Sigmoid colon (tissue), 7 donors: ENCODE measurements at places on chromosomes 4 and X.

GRCh38 chr4:62407534-62407933, 1207.4 kb downstream of the ADGRL3 start:
- no peak for DNase-seq

DNA sequence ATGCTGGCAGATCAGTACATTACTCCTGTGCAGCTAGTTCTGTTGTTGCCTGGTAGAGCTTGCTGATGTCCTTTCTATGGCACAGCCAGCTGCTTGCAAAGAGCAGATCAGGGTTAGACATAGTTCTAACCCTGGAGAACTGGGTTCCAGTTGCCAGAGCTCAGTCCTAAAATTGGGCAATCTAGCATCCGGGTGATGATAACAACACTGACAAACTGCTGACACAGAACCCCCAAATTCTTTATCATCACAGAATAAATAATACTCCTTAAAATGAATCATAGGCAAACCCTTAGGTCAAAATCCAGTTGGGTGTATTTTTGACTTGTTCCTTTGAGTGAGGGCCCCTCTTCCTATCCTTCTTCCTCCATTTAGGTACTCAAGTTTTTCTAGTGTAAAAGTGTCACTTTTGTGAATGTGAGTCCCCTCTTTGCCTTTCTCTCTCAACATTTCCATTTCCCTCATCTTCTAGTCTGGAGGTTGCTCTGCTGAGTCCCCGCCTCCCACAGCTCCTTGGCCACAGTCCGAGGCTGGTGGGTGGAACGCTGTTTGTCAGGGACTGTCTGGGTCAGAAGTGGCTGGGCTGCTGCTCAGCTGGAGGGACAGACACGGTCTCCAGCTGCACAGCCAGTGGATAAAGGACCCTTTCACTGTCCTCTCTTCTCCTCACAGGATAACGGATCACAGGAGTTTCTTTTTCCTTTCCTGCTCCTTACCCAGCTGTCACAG, 93.6 kb upstream of the RASGEF1B start:
- peak; percentile 88 for DNase-seq

DNA sequence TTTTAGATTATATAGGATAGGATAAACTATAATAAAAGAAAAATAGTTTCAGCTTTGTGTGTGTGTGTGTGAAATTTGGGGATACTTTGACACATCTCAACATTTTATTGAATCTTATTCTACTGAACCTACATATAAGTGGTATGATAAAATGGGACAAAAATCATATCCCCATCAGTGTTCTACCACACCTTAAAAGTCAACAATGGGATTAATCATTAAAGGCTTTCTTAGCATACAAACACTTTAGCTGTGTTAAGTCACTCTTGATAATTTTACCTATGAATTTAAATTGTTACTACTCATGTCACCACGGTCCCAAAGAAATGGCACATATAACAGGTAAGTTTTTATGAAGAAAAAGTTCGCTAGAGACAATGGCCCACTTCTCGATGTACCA, 37.7 kb upstream of the LRBA start:
- DNase-seq, result no peak

- no peak for DNase-seq
Observed at GRCh38 chr4:14877246-14878225, 124.7 kb upstream of the CPEB2 start.

- DNase-seq, result no peak
Observed at GRCh38 chr4:178026999-178027398, 584.8 kb upstream of the AGA start.

DNA sequence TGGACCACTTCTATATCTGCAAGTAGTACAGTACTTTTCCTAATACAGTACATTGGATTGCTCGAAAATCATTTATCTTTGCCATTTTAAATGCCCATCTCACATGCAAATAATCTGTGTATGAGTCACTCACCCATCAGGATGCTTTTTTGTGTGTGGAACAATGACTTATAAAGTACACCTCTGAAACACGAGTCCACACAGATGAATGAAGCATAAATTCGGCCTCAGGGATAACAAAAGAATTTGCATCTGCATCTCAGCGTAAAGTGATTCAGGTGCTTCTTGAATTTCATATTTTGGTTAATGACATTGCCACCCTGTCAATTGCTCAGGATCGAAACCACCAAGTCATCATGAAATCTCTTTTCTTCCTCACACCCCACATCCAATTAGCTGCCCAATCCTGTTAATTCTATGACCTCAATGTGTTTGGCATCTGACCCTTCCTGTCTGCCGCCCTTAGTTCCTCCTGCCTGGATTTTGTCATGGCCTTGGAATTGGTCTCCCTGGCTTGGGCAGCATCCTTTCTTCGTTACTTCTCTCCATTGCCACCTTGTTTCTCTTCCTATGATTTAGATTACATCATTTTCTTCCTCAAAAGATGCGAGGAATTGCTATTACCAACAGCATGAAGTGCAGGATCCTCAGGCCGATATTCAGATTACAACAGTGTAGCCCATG, 161.6 kb upstream of the MID1 start:
- DNase-seq, result no peak

DNA sequence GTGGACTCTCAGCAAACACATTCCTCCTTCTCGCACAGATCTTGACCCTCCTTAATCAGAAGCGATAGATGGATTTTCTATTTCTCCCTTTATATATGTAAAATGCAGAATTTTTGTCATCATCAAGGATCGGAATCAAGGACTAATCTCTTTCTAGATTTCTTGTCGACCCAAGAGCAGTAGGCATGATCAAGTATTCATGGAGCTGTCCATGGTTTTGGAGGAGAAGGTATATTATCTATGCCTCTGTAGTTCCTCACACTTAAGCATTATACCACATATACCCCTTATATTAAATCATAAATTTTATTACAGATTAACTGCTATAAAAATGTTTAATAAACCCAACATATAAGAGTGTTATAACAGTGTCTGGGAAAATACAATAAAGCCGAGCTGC, 886.8 kb downstream of the NLGN4X start:
- DNase-seq, result no peak

DNA sequence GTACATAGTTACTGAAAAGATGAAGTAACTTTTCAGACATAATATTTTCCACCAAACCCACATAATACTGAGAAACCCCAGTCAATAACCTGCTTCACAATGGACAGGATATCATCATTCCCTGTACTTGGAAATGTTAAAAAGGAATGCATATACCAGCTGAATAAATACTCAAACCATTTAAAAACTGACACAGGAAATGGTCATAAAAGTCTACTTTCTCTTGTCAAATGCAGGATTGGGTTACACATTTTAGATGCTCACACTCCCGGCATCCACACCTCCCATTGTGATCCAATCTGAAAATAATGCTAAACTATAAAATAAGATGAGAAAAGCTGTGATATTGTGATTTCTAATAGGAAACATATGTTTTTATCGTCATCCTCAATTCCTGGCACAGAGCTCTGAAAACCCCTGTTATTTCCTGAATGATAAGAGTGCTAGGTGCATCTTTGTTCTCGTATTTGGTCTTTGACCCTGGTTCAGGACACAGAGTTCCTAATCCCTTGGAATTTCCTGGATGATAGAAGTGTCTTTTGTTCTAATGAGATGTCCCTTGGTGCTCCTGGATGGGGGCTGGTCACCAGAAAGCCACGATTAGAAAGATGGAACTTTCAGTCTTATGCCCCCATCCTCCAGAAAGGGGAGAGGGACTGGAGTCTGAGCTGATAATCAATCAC, 821.3 kb downstream of the TRIML1 start:
- no peak for DNase-seq

DNA sequence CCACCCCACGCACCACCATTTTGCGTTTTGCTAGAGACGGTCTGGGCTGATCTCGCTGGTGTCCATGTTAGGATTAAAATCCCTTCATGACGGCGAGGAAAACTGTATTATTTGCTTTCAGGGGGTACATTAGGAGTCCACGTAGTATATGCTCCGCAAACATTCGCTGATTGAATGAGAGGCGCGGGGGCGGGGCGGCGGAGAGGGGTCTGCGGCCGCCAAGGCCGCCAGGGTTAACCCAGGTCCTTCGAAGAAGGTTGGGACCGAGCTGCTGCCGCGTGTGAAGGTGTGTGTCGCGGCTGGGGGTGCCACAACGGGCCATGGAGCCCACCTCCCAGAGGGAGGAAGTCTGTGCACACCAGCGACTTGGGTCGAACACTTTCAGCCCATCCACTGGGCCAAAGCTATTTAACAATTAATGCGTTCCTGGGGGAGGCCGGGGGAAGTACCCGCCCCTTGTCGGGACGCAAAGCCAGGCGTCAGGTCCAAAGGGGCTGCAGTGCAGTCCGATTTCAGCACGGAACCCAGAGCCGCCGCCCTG, 6.4 kb upstream of the PITX2 start:
- DNase-seq, result no peak

- DNase-seq, result no peak
Observed at GRCh38 chr4:13891544-13891939, 264.0 kb upstream of the BOD1L1 start.

- no peak for DNase-seq
Observed at GRCh38 chrX:8364369-8365141, 100.1 kb upstream of the VCX3B start.

GRCh38 chr4:184402740-184403383, 71.5 kb downstream of the IRF2 start:
- DNase-seq, result no peak

- no peak for DNase-seq
Observed at GRCh38 chr4:153523941-153524386, 57.8 kb downstream of the TMEM131L start.

DNA sequence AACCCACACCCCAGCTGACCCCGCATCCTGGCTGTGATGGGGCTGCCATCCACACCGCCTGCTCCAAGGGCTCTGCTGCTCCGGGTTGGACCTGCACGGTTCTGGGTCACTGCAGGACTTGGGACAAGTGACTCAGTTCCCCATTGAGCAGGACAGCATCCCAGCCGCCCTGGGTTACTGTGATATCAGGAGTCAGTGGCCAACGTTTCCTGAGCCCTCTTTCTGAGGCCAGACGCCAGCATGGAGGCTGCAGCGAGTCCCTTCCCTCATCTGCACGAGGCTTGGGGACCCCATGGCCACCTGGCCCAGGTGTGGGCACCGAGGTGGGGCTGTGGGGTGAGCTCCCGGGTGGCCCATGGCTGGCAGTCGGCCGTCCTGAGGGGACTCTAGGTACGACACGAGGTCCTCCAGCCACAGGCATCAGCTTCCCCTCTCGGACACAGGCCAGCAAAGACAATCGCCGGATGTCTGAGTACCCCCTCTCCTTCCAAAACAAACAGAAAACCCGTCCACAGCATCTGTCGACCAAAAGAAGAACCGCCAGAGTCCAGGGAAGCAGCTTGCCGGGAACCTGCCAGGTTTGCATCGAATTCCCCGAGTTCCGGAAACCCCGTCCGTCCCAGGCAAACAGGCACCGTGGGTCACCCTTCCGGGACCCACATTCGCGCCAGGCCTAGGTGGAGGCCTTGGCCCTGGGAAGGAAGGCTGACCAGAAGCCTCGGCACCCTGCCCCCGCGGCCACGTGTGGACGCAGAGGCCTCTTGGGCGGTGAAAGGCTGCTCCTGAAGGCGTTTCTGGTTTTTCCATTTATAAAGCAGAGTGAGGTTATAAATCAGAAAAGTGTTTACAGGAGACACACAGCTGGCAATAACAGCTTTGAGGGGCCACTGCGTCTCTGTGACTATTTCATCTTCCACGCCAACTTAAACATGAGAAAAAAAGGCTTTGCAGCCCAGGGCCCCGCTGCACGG, 136.0 kb downstream of the FAM53A start:
- no peak for DNase-seq

GRCh38 chr4:158203436-158203835, 6.8 kb upstream of the TMEM144 start:
- no peak for DNase-seq

GRCh38 chrX:68717663-68718442, 70.4 kb downstream of the STARD8 start:
- DNase-seq, result peak; percentile 55

- no peak for DNase-seq
Observed at GRCh38 chrX:65578346-65578745, 43.8 kb upstream of the LAS1L start.

DNA sequence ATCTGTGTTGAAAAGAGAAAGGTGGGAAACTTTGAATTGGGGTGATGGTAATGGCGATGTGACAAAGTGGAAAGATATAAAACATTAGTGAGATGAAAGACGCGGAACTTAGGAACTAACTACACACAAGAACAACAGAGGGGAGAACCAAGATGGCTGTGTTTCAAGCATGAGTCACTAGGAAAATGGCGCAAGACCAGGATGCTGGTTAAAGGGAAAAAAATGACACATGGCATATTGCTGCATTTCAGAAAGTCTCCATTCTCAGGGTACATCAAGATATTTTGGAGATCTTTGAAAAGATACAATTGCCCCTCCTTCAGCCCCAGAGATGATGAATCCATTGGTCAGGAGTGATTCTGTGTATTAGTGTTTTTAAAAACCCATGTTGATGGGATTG, 164.4 kb downstream of the FBXO8 start:
- DNase-seq, result no peak

DNA sequence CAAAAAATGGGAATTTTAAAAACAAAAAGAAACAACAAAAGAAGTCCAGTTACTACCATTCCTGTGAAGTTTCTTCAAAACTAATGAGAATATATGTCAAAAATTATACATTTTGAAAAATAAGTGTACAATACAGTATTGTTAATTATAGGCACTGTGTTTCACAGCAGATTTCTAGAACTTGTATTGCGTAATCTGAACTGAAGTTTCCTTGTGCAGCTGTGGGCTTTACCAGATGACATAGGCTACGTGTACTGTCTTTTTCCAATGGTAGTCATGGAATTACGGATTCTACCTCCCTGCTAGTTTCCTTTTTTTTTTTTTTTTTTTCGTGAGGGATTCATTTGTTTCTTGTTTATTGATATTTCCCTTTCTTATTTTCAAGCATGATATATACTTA, 113.8 kb upstream of the GABRA2 start:
- DNase-seq, result no peak

DNA sequence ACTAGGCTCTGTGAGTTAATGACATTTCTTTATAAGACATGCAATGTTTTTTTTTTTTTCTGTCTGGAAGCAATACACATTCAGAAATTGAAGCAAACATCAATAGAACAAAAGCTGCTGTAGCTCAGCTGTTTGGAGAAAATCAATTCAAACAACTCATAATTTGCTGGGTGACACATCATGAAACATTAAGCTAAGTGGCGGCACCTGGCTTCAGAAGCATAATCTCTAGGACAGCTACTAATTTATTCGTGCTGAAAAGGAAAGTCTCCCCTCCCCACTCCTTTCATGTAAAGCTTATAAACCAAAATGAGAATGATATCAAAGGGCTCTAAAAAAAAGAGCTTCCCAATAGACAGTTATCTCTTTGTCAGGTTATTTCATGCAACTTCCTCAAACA, 73.9 kb downstream of the LUZP4 start:
- no peak for DNase-seq

- no peak for DNase-seq
Observed at GRCh38 chrX:1361910-1362309, 25.3 kb downstream of the IL3RA start.

GRCh38 chr4:131430302-131430701, 1718.8 kb upstream of the PCDH10 start:
- no peak for DNase-seq

GRCh38 chr4:148366251-148366650, 76.0 kb downstream of the NR3C2 start:
- no peak for DNase-seq

DNA sequence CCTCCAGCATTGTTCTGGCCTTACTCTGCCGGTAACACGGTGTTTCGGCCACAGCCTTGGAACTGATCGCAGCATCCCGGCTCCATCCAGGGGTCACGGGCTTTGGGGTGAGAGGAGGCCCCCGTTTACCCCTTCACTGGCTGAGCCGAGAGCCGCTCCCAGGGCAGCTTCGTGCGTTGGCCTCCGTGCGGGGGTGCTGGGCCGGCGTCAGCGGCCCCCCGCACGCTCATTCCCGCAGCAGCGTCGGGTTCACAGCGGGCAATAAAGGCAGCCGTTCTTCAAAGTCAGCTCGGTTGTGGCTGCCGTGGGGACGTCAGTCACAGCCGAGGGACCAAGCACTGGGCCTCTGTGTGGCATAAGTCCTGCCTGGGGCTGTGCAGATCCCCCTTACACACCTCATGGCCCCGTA, 25.3 kb upstream of the PLCXD1 start:
- DNase-seq, result no peak
